Activated T-cell treated with anti-CD3 and anti-CD28 coated beads, Interleukin-2, amount 50 U/mL, for 48 hours (primary cell): ENCODE measurements at places on chromosomes 6 and 20.
A peak's percentile ranks its signal among the peaks of the same experiment; 100 is the strongest.

GRCh38 chr6:12311106-12311505, 20.9 kb downstream of the EDN1 start:
- no peak for DNase-seq

DNA sequence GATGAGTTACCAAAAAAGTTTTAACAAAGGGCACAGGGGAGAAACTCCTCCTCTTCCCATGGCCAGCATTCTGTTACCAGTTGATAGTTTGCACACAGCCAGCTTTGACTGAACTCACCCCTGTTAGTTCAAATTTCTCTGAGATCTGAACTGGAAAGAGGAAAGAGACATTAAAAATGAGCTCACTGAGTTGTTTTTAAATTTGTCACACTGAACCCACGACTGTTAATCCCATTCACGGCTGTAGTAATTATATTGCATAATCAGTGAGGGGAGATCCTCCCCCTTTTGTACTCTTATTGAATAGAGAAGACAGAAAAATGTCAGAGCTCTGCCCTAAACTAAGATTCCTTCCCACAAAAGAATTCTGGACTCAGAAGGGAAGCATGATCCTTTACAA, 17.5 kb upstream of the DSP start:
- DNase-seq: no peak

GRCh38 chr6:137866914-137867684, at the start of gene TNFAIP3:
TSS of gene TNFAIP3 (plus strand) at chr6:137867259. CDS start at chr6:137871228, 3,969 bp downstream.
- peak; percentile 97 for DNase-seq

GRCh38 chr20:48686238-48687116, 141.3 kb downstream of the PREX1 start:
- DNase-seq: no peak

- peak; percentile 27 for DNase-seq
Measured at GRCh38 chr6:144008120-144008811, at the start of gene PLAGL1. TSS of gene PLAGL1 (minus strand) at chr6:144008259. CDS start at chr6:143948136, 60,123 bp downstream.

- no peak for DNase-seq
Measured at GRCh38 chr6:32982702-32983492, 14.5 kb downstream of the BRD2 start.

GRCh38 chr6:166381733-166382499, 824 bp downstream of the MPC1 start:
- peak; percentile 88 for DNase-seq

- no peak for DNase-seq
Measured at GRCh38 chr6:80872199-80872950, 765.9 kb downstream of the BCKDHB start.

DNA sequence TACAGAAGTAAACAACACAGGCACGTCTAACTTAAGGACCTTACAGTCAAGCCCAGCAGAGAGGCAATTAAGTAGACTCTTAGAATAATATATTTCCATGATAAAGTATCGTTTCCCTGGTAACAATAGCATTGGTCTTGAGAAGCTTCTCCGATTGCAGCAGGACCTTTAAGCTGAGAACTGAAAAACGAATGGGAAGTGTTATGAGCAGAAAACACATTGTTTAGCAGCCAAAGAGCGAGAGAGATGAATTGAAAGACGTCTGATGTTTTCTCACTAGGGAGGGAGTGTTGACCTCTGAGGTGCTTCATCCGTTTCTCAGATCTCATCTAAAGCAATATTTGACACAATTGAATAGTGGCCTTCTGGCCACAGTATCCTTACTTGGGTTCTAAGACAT, 855 bp downstream of the BYSL start:
- DNase-seq: no peak

DNA sequence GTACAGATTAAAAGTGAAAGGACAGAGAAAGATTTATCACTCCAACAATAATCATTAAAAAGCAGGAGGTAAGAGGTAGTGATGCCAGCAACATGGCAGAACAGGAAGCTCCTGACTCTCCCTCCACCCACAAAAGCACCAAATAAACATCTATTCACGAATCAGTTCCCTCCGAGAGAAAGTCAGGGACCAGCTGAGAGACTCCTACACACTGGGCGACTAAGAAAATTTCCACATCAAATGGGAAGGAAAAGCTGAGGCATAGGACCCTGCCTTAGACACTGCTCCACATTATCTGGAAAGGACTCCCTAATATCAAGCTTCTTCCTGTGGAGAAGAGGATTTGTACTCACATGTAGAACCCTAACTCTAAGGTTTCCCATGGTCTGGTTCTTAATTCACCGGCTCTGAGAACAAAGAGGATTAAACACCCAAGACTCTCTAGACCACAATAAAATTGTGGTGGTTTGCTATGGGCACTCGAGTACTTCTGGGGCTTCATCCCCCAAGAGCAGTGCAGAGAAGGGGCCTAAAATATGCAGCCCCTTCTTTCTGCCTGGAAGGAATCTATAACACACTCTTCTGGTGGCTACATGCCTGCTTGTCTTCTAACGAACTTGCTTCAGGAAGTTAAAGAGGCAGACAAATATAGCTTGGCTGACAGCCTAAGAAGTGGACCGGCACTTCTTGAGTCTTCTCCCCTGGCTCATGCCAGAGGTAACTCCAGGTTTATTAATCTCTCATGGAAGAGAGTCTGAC, 29.4 kb upstream of the ASF1A start:
- no peak for DNase-seq

DNA sequence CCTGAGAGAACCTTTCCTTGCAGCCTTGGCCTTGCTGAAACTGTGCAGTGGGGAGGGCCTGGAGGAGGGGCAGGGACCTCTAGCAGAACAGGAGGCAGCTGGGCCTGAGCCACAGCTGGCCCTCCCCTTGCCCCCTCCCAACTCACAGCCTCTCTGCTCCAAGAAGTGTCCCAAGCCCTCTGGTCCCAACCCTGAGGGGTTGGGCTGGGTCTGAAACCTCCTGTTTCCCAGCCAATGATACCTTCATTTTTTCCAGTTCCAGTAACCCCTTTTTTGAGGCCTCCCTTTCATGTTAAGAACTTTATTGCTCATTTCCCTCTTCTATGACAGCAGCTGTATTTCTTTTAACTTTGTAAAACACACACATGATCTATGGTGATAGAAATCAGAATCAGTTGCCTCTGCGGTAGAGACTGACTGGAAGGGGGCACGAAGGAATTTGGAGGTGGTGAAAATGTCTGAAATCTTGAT, 17.9 kb upstream of the ARMC12 start:
- DNase-seq: peak; percentile 76

DNA sequence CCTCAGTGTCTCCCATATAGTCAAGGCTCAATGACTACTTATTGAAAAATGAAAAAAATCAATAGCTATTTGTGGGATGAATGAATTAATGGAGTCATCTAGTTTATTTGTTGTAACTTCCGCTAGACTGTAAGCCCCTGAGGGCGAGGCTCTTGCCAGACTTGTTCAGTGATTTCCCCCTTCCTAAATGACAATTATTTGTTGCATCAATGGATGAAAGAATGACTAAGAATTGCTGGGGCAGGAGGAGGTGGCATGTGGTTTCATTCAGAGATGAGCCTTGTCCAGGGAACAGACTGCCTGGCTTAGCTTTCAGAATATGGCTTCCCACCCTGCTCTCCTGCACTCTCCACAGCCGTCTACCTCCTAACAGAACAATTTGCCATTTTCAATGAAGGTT, 1.1 kb upstream of the PRELID3B start:
- DNase-seq: no peak

DNA sequence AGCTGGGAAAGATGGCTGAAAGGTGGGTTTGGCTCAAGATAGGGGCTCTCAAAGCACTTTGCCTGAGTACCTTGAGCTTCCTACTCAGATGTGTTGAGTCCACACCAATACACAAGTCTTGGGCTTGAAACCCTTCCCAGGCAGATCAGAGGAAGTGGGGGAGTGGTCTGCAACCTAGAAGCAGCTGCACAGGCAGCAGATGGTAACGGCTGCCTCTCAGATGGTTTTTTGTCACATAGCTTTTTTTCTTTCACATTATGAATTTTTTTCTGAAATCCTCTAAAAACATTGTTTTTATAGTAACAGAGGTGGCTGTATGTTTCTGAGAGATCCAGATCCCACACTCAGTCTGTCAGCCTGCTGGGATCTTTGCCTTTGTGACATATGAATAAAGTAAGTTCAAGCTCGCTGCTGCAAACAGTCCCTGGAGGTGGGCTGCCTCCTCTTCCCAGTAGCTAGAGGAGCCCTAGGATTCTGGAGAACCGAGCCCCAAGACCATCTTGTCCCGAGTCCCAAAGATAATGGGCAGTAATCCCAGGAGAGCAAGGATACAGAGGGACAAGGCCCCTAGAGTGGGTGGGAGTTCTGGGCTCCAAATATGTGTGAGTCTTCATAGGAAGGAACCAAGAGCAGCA, 97.1 kb upstream of the TOP1 start:
- no peak for DNase-seq

- DNase-seq: no peak
Measured at GRCh38 chr6:107576852-107577251, 86.9 kb downstream of the SOBP start.

- peak; percentile 77 for DNase-seq
Measured at GRCh38 chr6:14665827-14666724, 548.5 kb downstream of the CD83 start.

- no peak for DNase-seq
Measured at GRCh38 chr6:143859891-143860660, 4.2 kb upstream of the ZC2HC1B start.

- no peak for DNase-seq
Measured at GRCh38 chr20:20411402-20411801, 43.5 kb downstream of the INSM1 start.

DNA sequence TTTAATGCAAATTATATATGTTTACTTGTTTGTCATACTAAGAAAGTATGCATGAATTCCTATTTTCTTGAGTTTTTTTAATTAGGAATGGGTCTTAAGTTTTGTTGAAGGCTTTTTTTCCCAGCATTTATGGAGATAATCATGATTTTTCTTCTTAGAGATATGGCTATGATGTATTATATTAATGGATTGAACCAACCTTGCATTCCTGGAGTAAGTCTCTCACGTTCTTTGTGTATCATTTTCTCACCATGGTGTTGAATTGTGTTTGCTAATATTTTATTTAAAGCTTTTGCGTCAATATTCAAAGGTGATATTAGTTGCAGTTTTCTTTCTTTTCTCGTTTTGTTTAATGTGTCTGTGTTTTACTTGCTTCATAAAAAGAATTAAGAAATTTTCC, 48.4 kb upstream of the SLC35D3 start:
- DNase-seq: no peak

- DNase-seq: no peak
Measured at GRCh38 chr6:119829006-119829405, 479.4 kb upstream of the MAN1A1 start.

- DNase-seq: no peak
Measured at GRCh38 chr6:91730710-91731109, 1143.8 kb upstream of the MAP3K7 start.

GRCh38 chr6:151286214-151286613, 46.4 kb downstream of the AKAP12 start:
- DNase-seq: no peak

- no peak for DNase-seq
Measured at GRCh38 chr20:50062006-50062838, 50.7 kb downstream of the UBE2V1 start.

- no peak for DNase-seq
Measured at GRCh38 chr20:37981568-37981967, 51.7 kb downstream of the TTI1 start.

DNA sequence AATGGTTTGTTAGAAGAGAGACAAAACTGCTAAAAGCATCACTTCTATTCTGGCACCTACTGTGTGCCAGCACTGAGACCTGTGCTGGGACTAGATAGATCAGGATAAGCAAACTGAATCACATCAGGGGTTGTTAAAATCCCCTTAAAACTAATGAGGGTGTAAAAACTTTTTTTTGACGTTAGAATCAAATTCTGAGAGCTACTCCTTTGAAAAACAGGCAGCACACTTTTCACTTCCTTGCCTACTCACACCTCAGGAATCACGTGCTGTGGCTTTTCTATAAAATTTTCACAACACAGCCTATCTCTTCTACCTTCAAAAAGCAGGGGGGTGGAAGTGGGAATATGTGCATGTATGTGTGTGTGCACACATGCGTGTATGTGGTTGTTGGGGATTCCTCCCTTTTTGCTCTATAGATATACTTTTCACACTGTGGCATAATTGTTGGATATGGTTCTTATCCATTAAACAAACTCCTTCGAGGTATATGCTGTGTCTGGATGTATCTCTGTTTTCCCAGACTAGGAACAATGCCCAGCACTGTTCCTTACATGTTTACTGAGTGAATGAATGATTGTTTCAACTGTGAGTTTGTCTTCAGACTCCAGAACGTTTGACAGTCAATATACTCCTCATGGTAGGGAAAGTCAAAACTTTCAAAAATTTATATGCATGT, 105.4 kb downstream of the FYN start:
- no peak for DNase-seq

DNA sequence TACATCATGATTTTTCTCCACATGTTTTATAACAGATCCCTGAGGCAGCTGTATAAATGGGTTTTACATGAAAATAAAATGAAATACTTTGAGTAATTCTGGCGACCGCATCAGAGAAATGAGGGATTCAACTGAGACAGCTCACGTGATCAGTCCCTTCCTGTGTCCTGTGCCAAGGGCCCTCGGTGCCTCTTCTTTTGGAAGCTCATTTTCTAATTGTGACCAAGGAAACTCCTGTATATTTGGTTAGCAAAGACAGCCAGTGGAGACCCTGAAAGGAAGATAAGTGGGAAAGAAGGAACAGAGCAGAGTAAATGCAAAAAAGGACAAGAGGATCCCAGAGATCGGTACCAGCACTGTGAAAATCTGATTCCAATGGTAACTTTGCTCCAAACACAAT, 129.9 kb downstream of the FYN start:
- no peak for DNase-seq

DNA sequence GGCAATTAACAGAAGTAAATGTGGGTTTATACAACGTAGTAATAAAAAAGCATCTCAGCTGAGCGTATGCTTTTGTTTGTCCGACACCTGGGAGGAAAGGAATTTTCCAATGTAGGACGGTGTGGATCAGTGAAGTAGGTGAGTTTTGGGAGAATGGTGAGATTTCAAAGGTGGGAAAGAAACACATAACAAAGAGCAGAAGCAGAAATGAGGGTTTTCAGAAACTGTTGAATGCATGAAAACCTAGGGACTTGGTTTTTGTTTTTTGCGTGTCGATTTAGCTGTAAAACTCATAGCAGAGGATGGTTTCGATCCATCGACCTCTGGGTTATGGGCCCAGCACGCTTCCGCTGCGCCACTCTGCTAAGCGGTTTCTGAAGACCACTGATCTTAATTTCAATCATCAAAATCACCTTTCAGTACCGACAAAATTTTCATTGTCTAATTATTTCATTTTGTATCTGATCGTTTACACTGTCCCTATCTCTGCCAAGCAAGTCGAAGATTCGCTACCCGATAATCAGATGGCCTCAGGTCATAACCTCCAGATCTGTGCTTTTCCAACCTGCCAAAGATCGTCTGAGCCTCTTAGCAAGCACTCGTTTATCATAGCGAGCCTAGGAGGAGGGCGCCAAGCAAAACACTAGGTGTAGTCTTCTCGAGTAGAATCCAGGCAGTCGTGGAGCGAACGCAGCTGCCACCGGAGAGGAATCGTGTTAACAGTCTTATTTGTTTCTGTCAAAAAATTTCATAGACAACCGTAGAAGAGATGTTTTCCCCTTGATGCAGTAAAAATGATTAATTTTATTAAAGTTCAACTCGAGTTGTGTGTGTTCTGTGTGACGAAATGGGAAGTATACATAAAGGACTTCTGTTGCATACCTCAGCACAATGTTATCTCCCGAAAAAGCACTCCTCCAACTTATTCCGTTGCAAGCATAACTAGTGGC, 20.9 kb upstream of the POM121L2 start:
- DNase-seq: peak; percentile 70
